Vagina (tissue), 2 donors: ENCODE measurements at places on chromosomes 7 and 10. TPM values are rescaled to one million over a fixed set of nuclear protein-coding genes. Genes with fewer than 3 reads are reported as not detected.

Gene PLAC9
- total RNA-seq = 61.4 TPM

DNA sequence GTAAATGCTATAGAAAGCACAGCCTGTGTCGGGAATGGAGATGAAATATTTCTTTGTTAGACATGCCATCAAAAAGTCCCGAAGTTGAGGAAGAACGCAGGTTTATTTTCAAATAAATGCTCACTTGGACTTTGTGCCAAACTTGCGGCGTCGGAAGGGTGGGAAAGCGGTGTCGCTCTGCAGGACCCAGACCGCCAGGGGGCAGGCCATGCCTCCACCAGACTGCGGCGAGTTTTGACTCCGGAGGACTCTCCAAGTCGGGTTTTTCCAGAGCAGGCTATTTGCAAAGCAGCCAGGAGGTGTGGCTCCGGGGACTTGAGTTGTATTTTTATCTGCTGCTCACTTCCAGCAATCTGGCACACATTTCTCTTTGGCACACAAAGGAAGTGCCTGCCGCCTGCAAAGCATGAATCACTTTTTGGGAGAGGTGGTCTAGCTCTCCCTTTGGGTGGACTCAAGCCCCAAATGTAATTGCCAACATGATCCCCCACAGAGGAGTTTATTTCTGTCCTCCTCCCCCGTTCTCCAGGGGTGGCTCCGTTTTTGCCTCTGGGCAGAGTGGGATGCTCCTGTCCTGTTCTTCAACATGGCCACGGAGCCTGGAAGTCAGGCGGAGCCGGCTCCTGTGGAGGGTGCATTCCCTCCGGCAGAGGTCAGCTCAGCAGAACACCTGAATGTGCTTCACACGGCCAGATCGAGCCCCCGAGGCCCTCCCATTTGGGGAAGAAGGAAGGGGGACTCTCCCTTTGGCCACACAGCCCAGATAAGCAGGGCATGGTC lies 82.3 kb upstream of the GPR26 start:
- DNase-seq = no peak

DNA sequence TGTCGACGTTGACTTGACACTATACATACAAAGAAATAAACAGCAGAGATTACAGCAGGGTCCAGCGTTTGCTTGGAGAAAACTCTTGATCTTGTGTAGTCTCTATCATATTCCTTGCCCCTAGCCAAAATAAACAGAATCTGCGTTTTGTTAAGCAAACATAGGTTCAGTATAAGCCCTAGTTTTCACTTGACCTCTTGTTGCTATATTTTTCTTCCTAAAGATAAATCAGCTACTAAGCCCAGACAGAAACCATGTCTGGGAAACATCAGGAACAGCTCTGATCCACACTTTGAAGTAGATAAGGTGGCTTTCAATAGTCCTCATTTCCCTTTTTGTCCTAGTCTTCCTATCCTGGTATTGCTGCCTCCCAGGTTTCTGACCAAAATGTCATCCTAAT lies 328.2 kb upstream of the MAGI2 start:
- DNase-seq = no peak

DNA sequence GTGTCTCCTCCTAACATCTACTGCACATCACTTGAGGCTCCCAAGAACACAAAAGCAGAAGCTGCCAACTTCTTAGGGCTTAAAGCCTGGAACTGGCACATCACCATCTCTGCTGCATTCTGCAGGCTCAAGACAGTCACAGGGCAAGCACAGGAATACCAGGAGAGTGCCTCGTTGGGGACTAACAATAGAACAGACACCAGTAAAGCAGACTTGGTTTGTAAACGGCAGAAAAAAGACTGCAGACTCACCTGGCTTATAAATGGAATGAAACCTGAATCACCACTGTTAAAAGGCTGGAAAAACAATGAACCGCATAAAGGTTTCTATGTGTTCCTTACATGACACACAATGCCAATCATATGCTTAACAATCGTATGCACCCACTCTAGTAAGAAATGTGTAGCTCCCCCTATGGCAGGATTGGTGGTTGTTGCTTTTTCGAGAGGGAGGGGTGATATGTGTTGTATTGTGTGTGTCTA lies 12.8 kb downstream of the RHEB start:
- DNase-seq = no peak

- no peak for DNase-seq
Measured at GRCh38 chr7:12653110-12653509, 34.3 kb upstream of the ARL4A start.

- DNase-seq = no peak
Measured at GRCh38 chr10:78414380-78414779, 380.7 kb downstream of the RPS24 start.

- DNase-seq = no peak
Measured at GRCh38 chr7:120402079-120402767, 129.2 kb downstream of the KCND2 start.

- no peak for DNase-seq
Measured at GRCh38 chr7:65251851-65252620, 121.6 kb upstream of the ZNF92 start.

DNA sequence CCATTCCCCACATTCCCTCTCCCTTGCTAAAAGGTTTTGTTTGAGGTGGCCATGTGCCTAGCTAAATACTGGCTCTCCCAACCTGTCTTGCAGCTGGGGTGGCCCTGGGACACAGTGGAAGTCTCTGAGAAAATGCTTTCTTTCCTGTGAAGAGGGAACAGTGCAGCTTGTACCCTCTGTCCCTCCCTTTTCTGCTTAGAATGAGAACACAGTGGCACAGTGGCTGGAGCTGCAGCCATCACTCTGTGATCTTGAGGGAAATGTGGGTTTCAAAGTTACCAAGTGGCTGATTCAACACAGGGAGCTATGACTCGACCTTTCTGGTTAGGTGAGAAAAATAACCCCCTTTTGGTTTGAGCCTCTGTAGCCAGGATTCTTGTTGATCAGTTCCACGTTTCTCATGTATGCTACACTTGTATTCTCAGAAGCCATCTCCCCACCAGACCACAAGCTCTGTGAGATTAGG lies 62.7 kb upstream of the CARD11 start:
- no peak for DNase-seq
